ENCODE measurements at places on chromosomes 4 and X.
A peak's percentile ranks its signal among the peaks of the same experiment; 100 is the strongest.

DNA sequence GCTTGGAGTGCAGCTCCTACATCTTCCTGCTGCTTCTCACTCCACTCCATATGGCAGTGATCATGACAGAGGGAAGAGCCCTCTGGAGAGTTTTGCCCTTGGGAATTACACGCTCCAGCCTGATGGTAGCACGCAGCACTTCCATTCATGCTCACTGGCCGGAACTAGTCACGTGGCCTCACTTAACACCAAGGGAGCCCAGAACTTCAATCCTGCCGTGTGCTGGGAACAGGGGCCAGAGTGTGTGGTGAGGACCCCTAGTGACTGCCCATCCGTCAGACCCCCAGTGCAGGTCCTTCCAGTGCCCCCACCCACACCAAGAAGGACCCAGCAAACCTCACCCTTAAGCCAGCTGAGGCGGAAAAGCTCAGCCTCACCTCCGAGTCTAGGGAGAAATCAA lies 230.7 kb downstream of the EVC2 start:
- DNase-seq, result no peak

DNA sequence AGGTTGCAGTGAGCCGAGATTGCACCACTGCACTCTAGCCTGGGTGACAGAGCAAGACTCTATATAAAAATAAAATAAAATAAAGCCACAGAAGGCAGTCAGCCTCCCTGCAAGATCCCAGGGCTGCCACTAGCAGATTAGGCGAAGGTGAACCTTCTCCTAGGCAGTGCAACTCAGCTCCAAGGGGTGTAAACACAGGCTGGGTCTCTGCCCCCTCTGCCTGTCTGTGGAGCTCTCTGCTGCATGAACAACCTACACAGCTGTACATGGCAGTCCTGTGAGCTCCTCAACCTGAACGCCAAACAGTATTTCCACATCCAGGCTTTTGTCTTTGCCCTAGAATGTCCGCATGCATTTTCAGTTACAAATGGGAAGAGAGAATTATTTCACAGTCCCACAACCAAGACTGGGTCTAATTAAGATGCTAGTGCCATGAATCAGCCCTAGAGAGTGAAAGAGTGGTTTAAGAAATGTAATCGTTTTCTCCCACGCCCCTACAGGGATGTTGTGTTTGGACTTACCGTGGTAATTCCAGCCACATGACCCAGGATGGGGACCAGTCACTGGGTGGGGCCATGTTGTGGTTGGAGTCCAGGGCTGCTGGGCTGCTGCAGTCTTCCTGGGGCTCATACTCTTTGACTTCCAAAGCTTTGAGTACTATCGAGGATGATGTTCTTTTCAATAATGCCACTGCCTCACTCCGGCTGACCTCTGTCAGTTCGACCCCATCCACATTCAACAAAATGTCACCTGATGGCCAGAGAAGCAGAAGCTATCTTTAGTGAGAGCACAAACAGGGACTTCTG lies 99.0 kb downstream of the FIP1L1 start:
- DNase-seq, result no peak

- no peak for DNase-seq
These were observed 16.1 kb upstream of the CRMP1 start for GRCh38 chr4:5908876-5909427.

GRCh38 chrX:64908121-64908520 lies 68.1 kb downstream of the ZC4H2 start:
- no peak for DNase-seq

DNA sequence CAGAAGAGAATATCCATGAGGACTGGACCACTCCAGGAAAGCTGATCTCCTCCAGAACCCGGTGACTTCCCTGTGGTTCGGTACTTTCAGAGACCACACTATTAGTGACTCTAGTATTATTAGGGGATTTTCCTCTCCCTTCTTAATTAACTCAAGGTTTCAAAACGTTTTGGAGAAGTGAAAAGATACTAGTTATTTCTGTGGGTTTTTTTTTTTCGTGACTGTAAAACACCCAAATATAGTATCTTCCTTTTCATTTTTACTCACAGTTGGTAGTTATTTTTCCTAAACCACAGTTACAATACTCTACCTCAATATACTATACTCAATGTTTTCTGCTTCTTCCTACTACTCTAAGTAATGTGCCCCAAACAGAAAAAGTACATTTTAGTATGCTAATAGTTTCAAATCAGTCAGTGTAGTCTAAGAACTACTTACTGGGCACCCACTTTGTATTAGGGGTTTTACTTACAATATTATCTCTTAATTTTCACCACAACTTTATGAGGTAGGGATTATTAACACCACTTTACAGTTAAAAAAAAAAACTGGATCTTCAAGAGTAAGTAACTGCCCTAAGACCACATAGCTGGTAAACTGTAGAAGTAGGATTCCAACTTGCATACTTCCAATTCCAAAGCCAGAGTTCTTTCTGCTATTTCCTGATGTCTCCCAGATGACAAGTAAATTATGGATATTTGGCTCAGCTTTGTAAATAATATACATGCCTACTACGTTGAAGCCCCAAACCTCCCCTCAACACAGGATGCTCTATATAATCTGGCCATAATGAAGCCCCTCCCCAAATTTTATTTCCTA lies 45.0 kb downstream of the SLC9A7 start:
- peak; percentile 11 for DNase-seq

DNA sequence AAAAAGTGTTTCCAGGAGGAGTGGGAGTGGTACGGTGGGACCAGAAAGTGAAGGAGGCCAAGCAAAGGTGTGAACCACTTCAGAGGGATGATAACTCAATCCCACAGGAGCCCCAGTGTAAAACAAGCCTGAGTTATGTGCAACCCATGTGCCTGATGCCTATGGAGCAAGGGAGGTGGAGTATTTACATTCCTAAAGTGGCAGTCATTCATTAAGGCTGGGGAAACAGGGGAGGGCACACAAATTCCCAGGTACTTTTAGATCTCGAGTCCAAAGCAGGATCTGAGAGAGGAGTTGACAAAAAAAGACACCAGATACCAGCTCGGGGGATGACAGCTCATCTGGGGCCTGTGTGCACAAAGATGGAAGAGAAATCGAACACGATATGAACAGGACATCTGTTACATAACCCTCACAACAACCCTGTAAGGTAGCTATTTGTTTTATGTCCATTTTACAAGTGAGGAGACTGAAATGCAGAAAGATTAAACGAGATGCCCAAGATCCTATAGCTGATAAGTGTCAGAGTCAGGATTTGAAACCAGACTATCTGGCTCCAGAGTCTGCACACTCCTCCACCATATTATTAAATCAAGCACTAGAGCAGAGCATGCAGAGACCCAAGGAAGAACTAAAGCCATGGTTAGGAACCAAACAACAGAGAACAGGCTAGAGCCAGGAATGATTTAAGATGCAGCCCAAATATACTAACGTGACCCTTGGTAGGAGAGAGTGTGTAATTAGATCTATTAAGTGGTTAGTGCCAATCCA lies 91.9 kb upstream of the MAPK10 start:
- DNase-seq, result no peak

GRCh38 chrX:69361311-69361845 lies 142.7 kb upstream of the NALF2 start:
- no peak for DNase-seq

DNA sequence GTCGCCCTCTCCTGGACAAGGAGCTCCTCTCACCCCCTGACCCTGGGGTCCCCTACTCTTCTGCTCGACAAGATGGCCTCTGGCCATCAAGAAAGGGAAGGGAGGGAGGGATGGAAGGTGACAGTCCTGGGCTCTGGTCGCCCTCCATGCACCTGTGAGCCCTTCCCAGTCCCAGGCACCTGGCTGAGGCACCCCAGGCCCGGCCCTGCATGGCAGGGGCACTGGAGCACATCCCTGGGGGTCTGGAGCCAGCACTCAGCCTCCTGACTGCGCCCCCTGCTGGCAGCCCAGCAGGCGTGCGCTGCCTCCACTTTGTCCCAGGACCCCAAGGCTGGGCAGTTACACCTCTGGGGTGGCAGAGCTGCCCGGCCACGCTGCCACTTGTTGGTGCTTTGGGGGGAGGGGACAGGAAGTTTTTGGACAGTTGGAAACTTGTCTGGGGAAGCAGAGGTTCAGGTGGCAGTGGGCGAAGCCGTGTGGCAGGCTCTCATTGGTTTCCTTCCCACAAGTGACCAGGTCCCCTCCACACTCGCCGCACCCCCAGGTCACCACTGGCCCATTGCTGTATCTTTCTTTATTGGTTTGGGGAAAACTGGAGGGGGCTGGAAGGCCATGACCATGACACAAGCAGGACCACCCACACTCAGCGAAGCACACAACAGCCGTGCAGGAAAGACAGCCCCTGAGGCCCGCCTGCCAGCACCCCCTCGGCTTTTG lies 4.3 kb downstream of the PNCK start:
- no peak for DNase-seq

GRCh38 chr4:148205476-148205875 lies 236.7 kb downstream of the NR3C2 start:
- no peak for DNase-seq

GRCh38 chr4:140099983-140100382 lies 54.0 kb downstream of the MAML3 start:
- no peak for DNase-seq

- no peak for DNase-seq
These were observed 135.4 kb upstream of the PSAPL1 start for GRCh38 chr4:7569810-7570783.

GRCh38 chr4:132195176-132195575 lies 953.9 kb upstream of the PCDH10 start:
- no peak for DNase-seq

DNA sequence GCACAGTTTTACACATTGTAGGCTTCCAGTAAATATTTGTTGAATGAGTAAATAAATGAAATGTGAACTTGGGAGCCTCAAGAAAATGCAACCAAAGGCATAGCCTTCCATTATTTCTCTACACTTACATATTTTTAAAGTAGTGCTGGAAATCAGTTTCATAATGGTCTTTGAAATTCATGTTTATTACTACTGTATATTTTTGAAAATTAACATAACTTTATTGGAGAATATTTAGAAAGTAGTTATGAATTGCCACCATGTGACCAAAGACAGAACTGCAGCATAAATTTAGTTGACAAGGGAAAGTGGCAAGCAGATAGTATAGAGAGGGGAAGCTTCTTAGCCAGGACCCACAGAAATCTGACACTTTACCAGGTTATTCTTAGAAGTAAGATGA lies 6.4 kb downstream of the TCEAL8 start:
- DNase-seq, result no peak

DNA sequence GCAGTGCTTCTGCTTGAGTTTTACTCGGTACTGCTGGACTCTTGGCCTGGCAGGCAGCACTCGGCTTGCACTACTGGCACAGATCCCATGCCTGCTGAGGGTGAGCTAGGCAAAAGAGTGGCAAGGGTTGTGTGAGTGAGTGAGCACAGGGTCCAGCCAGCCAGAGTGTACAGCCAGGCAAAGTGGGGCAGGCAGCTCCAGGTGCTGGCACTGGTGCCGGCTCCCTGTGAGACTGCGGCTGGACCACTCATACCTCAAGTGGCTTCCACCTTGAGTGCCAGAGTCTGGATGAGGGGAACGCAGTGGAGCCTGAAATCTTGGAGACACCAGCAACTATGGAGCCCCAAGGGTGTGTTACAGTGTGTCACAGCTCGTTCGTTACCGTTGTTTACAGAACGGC lies 1451.9 kb upstream of the AGA start:
- DNase-seq, result no peak

- DNase-seq, result no peak
These were observed 300.4 kb upstream of the BMP3 start for GRCh38 chr4:80730158-80730557.

DNA sequence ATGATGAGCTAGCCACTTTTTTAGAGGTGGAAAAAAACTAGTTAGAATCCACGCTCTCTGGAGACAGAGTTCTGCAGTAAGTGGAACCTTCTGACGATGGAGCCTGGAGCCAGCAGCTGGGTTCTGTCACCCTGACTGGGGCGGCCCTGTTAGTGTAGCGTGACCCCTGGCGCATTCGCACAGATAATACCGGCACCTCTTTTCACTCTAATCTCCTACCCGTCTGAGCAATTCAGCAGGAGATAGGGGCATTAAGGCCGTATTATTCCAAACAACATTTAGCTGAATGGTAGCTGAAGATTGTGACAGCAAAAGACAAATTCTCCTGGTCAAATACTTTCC lies 292.6 kb downstream of the FBXO8 start:
- no peak for DNase-seq

DNA sequence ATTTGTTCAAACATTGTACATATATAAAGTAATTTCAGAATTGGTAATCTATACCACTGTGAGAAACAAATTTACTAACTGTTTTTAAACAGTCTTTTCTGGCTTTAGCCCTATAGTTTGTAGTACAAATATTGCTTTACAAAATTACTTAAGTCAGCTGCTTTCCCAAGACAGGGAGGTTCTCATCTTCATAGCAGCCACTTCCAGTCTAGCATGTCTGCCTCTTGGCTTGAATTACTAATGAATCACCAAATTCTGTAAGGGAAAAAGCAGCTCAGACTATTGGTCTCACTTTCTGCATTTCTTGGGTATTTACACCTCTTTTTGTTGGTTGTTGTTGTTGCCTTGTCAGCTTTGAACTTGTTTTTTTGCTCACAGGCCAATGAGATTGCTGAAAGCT lies 187.2 kb downstream of the NPFFR2 start:
- DNase-seq, result no peak

- no peak for DNase-seq
These were observed 92.5 kb downstream of the RAPGEF2 start for GRCh38 chr4:159195361-159195769.

DNA sequence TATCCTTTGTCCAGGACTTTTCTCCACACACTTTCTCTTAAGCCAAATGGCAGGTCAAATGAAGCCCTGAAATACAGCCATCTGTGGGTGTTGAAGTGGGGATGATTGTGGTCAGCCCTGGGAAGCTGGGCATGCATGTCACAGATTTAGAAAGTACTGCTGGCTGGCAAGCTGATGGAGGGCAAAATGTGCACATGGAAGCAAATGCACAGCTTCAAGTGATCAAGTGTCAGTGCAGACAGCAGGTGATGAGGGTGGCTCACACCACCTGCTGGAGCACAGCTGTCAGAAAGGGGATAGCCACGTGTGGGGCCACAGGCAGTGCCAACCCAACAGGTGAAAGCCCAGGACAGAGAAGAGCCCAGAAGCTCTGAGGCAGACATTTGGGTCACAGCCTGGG lies 40.3 kb upstream of the ATXN3L start:
- no peak for DNase-seq

DNA sequence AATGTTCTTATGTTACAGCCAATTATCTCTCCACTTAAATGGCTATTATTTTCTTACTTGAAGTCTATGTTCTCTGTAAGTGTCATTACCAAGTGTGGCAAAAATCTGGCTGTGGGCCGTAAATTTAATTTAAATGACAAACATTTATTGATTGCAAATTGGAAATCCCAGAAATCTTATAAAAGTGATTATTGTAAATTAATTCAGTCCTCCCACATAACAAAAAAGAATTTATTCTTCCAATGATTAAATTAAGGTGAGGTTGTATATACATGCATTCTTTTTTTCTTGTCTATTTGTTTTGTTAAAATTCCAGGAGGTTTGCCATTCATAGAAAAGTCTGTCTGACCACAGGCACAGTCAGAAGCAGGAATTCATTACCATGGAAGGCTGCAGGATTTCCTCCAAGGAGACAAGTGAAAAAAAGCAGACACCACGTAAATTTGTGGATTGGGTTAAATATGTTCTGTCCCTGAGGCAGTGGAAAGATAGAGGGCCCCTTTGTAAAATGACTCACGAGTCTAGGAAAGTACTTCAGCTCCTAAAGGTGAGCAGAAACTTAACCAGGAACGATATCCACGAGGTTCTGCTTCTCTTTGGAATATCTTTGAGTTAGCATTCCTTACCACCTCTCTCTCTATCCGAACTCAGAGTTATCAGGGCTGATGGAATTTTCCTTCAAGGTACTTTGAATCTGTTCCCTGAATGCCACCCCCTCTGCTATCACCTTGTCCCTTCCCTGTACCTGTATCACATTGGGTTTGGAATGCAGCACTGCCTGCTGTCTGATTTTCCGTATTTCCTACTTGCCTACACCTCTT lies 10.7 kb downstream of the PPARGC1A start:
- no peak for DNase-seq

- no peak for DNase-seq
These were observed 268.6 kb upstream of the SLIT2 start for GRCh38 chr4:19983072-19983471.

All from memory B cell (primary cell).